ENCODE measurements at places on chromosomes 7 and 10.

GRCh38 chr10:72503694-72504438 is 122.0 kb downstream of the MICU1 start:
- no peak for DNase-seq

- no peak for DNase-seq
Measured at GRCh38 chr10:115949282-115949844, 323.6 kb downstream of the GFRA1 start.

- DNase-seq = no peak
Measured at GRCh38 chr7:39664057-39664456, 40.7 kb downstream of the RALA start.

DNA sequence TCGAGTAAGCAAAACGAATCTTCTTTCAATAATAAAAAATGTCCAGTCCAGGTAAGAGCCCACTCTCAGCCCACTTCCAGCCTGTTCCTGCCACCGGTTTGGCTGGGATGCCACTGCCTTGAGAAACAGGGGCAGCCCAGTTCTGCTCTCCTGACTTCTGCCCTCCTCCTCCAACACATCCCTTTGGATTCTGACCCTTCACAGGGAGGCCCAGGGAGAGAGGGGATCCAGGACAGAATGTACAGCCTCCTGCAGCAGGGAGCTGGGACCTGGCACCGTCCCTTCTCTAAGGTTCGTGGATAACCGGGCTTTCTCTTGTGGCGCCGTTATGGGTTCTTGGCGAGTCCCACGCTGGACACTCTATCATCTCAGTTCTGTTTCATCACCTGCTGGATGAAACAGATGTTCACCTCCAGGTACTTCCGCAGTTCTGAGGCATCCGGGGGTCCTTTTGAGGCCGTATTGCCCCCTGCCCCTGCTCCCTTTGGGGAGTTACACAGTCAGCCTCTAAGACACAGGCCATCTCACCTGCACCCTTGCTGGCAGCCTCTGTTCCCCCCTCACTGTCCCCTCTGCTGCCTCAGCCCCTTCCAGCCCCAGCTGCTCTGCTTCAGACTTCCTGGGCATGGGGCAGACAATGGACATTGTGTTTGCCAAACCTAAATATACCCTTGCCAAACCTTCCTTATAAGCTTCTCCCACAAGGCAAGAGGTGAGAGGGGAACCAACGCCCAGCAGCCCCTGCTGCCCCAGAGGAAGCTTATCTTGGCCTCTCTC is 203.8 kb upstream of the ZMIZ1 start:
- no peak for DNase-seq

GRCh38 chr7:80347173-80347572 is 164.7 kb downstream of the GNAT3 start:
- DNase-seq = no peak

- no peak for DNase-seq
Measured at GRCh38 chr7:120394595-120394994, 121.6 kb downstream of the KCND2 start.

GRCh38 chr10:131021246-131021895 is 290.1 kb downstream of the TCERG1L start:
- no peak for DNase-seq

DNA sequence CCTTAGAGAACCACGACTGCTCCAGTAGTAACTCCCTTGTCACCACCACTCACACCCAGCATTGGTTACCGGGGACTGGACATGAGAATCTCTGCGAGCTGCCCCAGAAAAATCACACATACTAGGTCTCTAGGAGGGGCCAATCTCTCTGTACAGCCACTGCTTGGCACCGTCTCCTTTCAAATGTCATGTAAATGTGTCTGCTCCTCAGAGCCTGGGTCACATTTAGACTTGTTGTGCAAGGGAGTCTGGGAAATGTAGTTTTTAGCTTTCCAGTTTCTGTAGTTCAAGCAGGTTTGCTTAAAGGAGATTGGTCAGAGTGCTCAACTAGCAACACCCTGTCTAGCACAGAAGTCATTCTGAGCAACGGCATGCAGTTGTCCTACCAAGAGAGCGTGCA is 60.0 kb downstream of the CHN2 start:
- DNase-seq = no peak

GRCh38 chr7:5470167-5470532 is 46.5 kb upstream of the TNRC18 start:
- no peak for DNase-seq

Data from endothelial cell (in vitro differentiated cells).